ENCODE measurements at places on chromosomes 12 and 14.

DNA sequence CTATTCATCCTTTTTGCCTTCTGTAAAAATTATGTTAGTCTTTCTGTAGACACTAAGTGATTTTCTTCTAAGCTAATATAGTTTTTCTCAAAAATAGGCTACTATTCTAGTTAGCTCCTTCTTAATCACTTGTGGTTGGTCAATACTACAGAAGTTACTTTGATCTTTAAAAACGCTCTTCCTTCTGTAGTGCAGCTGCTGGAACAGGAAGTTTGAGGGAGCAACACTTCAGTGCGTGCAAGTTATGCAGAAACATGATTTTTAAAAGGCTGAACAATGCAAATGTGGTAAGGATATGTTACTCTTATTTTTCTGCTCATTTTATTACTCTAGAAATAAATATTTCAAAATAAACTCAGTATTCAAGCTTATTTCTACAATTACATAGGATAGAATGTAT is 11.1 kb upstream of the RERGL start:
- DNase-seq, result no peak

DNA sequence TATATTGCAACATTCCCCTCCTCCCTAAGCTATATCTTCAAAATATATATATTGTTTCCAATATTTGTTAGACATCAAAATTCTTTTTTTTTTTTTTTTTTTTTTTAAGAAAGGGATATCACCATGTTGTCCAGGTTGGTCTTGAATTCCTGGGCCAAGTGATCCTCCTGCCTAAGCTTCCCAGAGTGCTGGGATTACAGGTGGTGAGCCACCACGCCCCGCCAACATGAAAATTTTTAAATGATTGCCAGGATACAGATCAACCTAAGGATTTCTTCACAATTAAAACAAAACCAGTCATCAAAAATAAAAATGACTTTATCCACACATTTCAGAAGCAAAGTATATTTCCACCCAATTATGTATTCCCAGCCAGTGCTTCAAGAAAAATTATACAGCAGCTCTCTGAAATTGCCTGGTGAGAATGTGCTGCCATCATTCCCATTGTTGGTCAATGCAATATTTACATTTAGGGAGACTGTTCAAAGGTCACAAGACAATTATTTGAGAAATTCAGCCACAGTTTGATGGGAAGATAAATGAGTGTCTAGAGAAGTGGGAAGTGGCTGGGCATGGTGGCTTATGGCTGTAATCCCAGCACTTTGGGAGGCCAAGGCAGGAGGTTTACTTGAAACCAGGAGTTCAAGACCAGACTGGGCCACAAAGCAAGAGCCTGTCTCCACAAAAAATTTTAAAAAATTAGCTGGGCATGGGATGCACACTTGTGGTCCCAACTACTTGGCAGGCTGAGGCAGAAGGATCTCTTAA is 141.7 kb upstream of the AMIGO2 start:
- DNase-seq, result no peak

- no peak for DNase-seq
These were observed 264.1 kb downstream of the DACT1 start for GRCh38 chr14:58901826-58902225.

- peak; percentile 45 for DNase-seq
These were observed 3.9 kb upstream of the LRP1 start for GRCh38 chr12:57124261-57124877.

- DNase-seq, result no peak
These were observed 161.2 kb downstream of the TMTC3 start for GRCh38 chr12:88303335-88303734.

- DNase-seq, result no peak
These were observed 51.4 kb downstream of the C14orf132 start for GRCh38 chr14:96090441-96091148.

GRCh38 chr14:65738339-65738738 is 325.8 kb downstream of the FUT8 start:
- DNase-seq, result no peak

GRCh38 chr12:85575120-85576096 is 260.8 kb downstream of the RASSF9 start:
- no peak for DNase-seq

DNA sequence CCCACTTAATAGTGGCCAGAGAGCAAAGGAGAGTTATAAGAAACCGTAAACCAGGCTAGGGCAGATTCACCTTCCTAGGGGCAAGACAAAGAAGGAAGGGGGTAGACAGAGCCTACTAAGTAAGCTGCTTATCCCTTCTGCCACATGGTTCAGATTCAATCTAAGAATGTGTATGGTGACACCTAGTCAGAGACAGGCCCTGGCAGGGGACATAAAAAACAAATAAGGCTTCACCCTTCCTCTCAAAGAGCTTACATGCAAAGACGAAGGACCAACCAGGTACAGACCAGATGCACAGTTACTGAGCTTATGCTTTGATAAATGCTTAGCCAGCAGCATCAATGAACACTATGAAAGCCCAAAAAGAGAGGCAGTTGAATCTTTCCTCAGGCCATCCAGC is 4.4 kb downstream of the CYP27B1 start:
- DNase-seq, result no peak

DNA sequence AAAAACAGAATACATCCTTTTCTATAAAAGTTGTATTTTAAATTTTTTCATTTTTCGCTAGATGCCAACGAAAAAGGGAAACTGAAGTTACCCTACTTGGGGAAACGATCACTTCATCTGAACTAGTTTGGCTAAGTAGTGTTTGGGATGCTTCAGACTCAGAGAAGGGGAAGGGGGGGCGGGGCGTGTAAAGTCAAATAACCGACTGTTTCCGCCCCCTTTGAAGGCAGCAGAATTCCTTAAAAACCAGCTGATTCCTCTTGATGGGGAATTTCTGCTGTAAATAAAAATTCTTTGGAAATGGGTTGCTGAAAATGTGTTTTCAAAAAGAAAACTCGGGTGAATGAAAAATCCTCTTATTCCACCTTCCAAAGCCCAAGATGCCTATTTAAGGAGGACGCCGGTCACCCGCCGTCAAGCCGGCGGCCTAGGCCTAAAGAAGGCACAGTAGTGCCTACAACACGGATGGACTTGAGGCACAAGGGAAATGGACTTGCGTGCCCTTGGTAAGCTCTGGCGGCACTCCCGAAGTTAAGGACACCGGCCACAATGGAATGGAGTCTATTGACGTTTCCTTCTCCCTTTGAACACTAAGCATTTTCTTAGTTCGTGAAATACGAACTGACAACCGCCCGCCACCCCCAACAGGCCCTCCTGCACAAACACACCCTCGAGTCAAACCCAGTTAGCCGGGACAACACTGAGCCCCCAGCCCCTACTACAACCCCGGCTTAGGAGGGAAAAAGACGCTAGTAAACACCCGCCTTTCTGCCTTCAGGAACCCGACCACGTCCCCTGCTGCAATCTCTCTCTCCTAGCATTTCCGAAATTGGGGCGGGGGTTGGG is 1.9 kb downstream of the ATXN2 start:
- DNase-seq, result no peak

DNA sequence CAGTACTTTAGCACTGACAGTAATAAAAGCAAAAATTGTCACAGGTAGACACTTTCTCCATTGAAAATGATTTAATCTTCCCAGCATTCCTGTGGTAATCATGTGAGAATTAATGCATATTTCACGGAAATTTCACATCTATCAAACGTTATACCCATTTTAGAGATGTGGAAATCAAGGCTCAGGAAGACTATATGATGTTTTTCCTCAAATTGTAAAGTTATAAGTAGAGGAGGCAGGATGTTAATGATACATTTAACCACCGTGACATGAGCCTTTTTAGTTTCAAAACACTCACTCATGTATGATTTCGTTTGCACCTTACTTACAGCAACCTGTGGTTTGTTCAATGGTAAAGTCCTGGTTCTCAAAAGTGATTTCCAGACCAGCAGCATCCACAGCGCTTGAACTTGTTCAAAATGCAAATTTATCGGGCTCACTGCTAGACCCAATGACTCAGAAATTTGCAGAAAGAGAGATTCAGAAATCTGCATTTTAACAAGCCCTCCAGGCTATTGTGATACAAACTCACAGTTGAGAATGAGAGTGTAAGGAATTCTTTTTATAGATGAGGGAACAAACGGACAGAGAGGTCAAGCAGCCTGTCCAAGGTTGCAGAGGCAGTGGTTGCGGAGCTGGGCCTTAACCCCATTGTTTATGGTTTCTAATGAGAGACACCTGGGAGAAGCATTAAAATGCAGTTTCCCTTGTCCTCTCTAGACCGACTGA is 654.8 kb upstream of the TBX3 start:
- DNase-seq, result no peak

- no peak for DNase-seq
These were observed 18.4 kb downstream of the ANO6 start for GRCh38 chr12:45234139-45234865.

- no peak for DNase-seq
These were observed 270.6 kb upstream of the TBX3 start for GRCh38 chr12:114954511-114955055.

- no peak for DNase-seq
These were observed 1.7 kb downstream of the TNFRSF1A start for GRCh38 chr12:6340032-6340638.

GRCh38 chr12:58359084-58359483 is 417.7 kb downstream of the ATP23 start:
- no peak for DNase-seq

- no peak for DNase-seq
These were observed 166.9 kb upstream of the CCND2 start for GRCh38 chr12:4106621-4107020.

DNA sequence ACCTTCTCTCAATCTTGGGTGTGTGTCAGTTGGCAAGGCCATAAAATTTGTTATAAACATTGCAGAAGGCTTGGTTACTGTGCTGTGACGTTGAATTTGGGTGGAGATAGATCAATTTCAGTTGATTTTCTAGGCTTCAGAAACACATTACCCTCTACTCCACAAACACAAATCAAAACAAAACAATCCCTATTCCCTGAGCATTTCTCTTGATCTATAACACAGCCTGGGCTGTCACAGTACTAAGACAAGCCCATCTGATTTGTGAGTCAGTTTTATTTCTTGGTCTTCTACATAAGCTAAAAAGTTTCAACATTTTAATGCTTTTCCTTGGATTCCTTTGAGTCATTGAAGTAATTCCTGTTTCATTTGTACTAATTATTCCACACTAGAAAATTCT is 79.8 kb downstream of the PTPN11 start:
- no peak for DNase-seq

DNA sequence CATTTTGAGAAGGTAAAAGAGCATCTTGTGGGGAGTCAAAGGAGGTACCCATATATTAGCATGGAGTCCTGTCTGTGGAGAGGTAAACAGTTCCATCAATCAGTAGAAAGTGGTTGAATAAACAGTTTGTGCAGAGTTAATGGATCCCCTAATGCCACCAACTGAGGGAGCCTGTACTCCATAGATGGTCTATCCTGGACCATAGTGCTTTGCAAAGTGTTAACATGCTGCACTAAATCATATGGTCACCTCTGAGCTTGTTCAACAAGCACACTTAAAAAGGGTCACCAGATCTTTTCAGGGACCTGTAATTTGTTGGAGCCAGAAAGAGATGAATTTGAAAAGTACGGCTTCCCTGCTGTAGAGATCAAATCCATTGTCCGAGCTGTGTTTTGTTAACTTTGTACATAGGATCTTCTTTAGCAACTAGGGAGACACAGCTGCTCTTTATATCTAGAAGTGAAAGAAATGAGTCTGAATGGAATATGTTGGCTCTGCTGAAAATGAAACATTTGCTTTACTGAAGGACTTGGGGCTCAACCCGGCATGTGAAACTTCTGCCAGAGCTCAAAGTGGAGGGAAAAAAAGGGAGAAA is 366.4 kb downstream of the ETNK1 start:
- DNase-seq, result no peak

DNA sequence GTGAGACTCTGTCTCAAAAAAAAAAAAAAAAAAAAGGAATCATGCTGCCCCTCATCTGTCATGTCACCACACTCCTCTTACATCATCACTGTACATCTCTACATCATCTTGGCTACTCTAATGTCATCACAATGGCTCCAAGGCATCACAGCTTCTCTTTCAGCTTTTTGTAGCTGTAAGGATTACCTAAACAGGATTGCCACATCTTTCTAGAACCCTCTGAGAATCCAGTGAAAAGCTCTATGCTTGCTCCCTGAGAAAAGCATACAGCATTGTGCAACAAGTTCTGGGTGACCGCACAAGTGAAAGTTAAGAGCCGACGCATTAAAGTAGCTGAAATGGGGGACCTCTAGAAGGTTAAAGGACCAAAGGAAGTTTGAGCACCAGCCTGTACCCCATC is 272.5 kb downstream of the C12orf50 start:
- DNase-seq, result no peak

DNA sequence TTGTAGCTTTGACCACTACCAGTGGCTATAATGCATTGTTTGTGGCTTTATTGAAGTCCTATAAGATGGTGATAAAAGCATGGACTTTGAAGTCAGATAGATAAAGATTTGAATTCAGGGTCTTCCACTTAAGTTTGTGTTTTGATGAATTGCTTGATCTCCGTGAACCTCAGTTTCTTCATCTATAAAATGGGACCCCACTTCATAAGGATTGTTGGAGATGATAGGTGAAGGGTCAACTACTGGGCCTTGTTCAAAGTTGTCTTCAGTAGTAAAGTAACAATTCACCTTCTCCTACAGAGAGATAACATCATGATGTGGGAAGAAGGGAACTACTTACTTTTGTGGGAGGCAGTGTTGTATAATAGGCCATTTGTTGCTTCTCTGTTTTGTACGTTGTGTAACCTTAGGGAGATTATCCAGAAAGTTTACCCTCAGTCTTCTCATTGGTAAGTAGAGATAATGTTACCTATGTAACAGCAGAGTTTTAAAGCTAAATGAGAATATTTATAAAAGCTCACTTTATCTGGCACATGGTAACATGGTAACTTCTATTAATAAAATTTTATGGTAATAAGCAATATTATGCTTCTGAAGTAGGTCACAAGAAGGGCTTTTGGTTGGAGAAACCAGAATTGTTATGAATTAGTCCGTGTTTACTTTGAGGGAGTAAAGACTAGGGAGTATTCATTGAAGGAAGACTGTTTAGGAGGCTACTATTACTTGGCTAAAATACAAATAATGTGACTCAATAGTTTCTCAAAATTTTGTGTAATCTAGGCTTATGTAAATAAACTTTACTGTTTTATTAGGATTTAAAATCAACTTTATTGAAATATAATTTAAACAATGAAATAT is 15.1 kb downstream of the ADIPOR2 start:
- DNase-seq, result no peak

- no peak for DNase-seq
These were observed 2.0 kb downstream of the ITPR2 start for GRCh38 chr12:26830783-26831551.

All from stimulated activated CD8-positive, alpha-beta memory T cell treated with anti-CD3 and anti-CD28 coated beads, Interleukin-7, amount 100 ng/mL, for 1 hour (primary cell).